ENCODE measurements at places on chromosomes 1 and 21.

DNA sequence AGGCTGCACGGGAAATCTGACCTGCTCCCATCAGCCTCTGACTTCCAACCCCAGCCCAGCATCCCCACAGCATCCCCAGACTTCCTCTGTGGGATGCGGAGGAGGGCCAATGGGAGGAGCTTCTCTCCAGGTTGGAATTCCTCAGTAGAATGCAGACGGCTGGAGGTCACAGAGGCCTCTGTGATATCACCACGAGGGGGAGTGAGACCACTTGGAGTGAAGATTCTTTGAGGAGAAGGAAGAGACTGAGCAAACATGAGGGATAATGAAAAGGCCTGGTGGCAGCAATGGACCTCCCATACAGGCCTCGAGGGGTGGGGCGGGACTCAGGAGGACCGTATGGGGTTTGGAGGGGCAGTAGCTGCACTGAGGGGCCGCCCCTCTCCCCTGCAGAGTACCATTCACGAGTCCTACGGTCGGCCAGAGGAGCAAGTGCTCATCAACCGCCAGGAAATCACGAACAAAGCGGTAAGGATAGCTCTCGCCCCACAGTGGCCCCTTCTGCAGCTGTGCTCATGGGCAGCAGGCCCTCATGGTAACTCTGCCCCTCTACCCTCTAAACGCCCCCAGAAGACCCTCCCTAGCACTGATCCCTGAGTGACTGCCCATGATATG, at the start of gene CATSPER4:
CATSPER4 (plus strand) TSS at position 230 of the 615 bp plus-strand sequence; CDS start at position 256, 26 bp downstream.
- DNase-seq: no peak

DNA sequence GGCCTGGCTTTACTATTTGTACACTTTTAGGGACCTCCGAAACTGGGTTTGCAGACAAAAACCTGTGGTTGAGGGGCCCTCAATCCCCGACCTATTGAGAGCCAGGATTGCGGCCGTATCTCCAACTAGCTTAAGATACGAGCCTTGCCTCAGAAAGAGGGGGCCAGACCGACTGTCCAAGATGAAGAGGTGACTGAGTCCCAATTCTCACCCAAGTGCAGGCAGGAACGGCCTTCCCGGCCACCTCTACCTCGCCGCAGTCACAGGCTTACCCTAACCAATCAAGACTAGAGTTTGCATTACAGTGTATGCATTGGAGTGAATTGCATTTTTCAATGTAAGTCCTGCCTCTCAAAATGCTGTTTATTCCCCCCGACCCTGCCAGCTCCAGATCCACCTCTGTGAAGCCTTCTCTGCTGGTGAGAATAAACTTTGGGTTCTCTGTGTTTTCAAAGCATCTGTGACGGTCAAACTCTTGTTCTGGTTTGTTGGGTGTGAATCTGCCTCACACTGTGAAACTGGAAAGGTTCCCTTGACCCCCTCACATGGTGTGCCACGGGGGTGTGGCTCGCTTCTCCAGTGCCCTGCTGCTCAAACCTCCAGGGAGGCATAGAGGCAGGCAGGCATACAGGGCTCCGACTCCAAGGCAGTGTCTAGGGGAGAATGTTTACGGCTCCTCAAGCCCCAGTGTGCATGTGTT, 62.2 kb upstream of the WLS start:
- no peak for DNase-seq

DNA sequence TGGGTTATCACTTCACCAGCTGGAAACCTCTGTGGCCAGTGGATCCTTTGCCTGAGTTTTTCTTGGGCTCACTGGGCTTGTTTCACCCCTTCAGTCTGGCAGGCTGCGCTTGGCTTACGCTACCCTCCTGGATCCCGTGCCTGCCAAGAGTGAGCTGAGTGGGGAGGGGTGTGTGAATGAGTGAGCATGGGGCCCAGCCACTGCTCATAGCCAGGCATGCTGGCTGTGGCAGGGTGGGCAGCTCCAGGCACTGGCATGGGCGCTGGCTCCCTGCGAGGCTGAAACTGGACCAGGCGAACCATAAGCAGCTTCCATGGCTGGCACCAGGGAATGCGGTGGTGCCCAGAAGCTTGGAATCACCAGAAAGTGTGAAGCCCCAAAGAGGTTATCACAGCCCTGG, 19.8 kb upstream of the GBP3 start:
- no peak for DNase-seq

DNA sequence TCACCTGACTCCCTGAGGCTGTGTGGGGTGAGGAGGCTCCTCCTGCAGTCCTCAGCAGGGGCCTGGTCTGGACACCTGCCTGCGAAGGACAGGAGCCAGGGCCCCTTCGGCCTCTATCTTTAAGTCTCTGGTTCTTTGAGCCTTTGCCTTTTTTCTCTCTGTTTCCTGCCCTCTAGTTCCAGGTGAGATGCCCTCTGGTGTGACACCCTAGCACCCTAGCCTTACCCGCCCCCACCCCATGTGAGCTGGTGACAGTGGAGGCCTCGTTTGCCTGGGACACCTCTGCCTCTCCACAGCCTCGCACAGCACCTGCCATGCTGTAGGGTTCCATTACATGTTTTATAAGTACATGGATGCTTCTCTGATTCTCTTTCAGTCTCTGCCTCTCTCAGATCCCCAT, 47.3 kb downstream of the DDX20 start:
- DNase-seq: no peak

DNA sequence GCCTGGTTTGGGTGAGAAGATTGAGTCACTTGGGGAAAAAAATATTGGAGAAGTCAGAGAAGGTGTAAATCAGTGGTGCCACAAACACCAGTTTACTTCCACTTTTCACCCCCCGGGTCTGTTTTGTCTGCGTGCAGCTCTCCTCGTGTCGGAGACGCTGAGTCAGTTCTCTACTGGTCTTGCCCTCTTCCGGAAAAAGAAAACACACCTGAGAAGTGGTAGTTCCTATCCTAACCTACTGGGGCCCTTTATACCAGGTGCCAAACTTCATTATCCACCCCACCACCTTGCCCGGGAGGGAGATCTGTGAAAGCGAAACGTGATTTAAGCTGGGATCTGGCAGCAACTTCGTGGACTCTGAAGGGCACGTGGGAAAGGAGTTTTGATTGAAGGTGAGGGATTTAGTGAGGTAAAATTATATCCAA, 855 bp upstream of the IVNS1ABP start:
- peak; percentile 88 for DNase-seq

DNA sequence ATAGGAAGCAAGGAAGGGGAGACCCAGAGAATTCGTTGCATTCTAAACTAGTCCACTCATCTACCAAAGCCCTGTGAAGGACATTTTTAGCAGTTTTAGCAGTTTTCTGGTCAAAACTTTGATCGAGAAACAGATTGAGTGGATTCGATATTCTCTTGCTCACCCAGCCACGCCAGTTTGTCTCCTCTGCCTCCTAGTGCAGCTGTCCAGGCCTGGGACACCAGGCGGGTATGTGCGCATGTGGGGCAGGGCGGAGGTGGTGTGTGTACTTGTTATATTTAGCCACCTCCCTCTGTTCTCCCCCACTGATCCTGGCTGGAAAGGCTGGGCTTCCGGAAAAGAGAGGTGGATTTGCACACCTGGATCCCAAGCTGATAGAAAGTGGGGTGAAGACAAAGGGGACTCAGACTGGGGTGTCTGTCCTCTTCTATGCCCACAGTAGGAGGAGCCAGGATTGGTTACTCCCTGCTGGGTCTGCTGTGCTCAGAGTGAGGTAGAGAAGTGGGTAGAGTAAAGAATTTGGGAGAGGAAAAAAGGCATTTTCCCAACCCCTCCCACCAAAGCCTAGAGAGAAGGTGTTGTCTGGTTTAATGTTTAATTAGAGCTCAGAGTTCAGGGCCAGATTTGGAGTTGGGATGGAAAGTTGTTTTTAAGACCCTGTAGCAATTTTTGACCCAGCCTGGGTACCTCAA, 3.8 kb downstream of the LMNA start:
- no peak for DNase-seq

DNA sequence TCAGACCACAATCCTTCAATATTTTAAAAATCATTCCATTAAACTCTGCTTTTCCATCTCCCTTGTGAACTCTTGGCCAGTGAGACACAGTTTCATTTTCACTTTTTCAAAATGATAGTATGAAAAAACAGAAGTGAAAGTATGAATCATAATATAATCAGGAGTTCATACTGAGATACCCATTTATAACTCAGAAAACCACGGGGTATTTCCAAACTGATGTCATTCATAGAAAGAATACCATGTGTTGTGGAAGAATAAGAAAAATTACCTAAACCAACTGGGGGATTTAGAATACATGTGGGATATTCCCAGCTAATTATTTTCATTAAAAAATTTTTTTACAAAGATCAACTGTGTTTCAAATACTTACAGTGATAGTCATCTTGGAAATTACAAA, 149.9 kb downstream of the MRPL39 start:
- no peak for DNase-seq

GRCh38 chr21:37195059-37195458, 72.1 kb downstream of the VPS26C start:
- no peak for DNase-seq

GRCh38 chr1:70896224-70896623, 151.4 kb downstream of the PTGER3 start:
- DNase-seq: no peak

DNA sequence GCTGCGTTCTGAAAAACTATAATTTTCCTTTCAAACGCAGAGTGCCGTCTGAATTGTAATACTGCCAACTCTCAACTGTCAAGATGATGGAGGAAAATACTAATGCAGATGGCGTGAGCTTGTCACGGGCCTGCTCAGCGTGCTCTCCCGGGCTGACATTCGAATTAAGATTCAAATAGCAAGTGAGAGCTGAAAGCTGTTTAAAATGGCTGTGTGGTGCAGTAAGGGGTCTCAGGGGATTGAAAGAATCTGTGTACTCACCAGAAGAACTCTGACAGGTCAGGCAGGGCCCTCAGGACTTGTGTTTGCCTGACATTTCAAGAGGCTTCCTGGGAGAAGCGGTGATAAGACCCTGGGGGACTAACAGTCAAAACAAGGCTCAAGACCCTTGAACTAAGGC, 33.1 kb downstream of the ZMYND12 start:
- no peak for DNase-seq

DNA sequence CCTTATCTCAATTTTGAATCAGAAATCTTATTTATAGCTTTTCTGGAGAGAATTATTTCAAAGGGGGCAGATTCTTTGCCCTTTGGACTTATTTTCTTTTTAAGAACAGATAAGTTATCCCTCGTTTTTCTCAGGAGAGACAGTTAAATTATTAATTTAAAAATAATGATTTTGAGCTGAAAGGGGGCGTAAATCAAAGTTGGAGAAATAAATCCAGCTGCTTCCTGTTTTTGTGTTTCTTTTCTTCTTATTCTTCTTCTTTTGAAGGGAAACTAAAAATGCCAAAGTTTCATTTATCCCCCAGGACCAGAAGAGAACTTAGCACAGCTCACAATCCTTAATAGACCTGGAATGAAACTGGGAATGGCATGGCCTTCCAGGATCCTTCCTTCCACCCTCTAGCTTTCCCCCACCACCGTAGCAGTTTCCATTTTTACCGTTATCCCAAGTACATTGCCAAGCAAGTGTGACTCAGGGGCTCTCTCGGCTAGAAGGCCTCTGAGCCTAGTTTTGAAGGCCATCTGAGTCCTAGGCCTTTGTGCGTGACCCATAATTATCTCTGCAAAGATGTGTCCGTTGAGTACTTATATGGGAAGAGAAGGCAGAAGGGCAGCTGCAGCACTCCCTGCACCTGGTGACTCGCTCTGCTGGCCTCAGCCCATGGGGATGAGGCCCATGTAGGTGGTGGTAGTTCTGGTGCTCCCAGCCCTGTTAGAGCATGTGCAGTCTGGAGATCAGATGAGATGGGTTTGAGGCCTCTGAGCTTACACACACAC, 181.7 kb downstream of the ROR1 start:
- DNase-seq: no peak

DNA sequence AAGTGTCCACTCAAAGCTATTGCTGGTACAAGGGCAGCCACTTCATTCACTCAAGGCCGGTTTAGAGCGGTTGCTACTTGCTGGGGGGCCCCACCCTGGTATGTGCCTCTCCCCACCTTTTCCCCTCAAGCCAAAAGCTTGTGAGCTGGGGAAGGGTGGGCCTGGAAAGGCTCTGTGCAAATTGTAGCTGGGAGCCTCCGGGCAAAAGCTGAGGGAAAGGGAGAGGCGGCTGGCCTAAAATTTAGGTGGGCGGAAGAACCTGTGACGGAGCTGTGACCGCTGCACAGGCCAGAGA, 306 bp upstream of the SH3D21 start:
- DNase-seq: no peak

- DNase-seq: no peak
Measured at GRCh38 chr1:36567601-36568341, 85.1 kb upstream of the CSF3R start.

GRCh38 chr1:172650474-172651193, 8.3 kb upstream of the FASLG start:
- DNase-seq: no peak

- no peak for DNase-seq
Measured at GRCh38 chr21:45167796-45168222, 93.4 kb downstream of the ADARB1 start.

DNA sequence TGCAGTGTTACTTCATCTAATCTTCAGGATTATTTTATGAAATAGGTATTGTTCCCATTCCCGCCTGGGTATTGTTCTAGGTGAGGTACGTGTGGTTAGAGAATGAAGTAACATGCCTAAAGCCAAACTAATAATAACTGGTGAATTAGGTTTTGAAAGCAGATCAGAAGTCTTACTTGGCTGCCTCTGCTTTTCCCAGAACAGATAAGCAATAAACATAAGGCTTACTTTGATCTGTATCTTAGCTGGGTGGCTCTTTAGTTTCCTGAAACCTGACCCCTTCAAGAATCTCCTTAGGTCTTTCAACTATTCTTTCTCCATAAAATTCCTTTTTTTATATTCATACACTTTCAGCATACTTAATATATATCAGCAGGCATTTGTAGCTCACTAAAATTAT, 65.3 kb downstream of the VAV3 start:
- no peak for DNase-seq

DNA sequence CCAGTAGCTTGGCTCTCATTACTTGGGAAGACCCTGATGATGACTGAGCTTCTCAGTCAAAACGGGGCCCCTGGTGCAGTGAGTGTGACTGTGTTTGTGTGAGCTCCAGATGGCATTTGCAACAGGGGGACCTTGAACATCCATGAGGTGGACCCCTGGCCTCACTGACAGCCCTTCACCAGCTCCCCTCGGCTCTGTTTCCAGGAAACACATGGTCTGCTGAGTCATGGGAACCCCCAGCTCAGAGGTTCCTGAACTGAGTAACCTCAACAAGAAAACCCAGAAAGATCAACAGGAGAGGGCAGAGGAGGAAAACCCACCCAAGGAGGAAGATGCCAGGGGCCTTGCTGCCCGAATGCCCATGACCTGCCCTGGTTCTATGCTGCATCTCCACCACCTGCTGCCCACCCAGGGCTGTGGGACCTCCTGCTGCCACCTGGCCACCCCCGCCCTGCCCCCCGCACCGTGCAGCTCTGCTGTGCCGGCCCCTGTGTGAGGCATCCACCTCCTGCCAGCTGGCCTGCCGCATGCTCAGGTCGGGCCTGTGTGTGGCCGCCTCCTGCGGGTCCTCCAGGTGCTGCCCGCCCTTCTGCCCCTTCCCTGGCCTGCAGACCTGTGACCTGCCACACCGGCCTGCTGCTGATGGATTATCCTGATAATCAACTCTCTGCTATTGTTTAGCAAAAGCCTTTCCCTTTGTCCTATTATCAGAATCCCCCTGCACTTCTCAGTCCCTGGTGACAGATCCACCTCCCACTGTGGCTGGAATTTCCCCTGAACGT, 4.2 kb upstream of the KRTAP12-1 start:
- no peak for DNase-seq

GRCh38 chr1:234654002-234654733, 44.2 kb upstream of the IRF2BP2 start:
- DNase-seq: no peak

GRCh38 chr1:244027491-244028145, 23.5 kb upstream of the ZBTB18 start:
- DNase-seq: no peak

All from activated CD4-positive, alpha-beta T cell treated with anti-CD3 and anti-CD28 coated beads for 36 hours (primary cell).